ENCODE measurements at places on chromosomes 7 and 10.

- no peaks in the 10 kb centered on the region for H3K4me1 ChIP-seq
- DNase-seq: no peak
- no peaks in the 10 kb centered on the region for H3K27me3 ChIP-seq
- H3K36me3 ChIP-seq: no peaks in the 10 kb centered on the region
- H3K27ac ChIP-seq: no peak overlapping the region
Observed at GRCh38 chr7:121237601-121238000, 91.2 kb upstream of the WNT16 start.

DNA sequence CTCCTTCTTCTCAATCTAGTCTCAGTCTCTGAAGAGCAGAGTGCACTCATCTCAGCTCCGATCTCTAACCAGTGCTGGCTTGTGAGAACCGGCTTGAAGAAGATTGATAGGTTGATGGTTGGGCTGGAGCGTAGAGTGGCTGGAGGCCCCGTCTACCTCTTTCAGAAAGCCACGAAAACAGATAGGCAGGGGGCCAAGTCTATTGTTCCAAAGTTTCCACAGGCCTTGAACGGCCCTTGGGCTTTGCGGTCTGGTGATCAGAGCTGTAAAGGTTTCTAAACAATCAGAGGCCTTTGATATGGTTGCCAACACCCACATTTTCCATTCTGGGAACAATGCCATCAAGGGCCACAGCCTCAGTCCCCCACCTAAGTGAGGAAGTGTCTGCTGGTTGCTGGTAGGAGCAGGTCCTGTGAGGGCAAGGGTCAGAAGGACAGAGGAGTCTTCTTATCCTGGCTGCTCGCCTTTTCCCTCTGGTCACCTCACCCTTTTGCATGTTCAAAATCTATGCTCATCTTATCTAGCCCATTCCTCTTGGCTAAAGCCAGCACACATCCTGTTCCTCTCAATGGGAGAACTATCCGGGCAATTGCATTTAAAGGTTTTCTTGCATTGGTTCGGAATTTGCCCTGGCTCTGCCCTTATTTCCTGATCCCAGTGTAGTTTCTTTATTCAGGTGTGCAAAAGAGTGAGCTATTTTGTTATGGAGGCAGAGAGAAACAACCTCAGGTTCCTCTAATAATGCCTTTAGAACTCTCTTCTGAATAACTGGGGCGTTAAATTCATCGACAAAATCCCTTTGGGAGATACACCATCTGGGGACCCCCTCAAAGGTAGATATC is 70.3 kb upstream of the KMT2E start:
- no peaks in the 10 kb centered on the region for H3K36me3 ChIP-seq
- no peaks in the 10 kb centered on the region for H3K27me3 ChIP-seq
- peak overlapping the region; percentile 5 for H3K4me3 ChIP-seq
- H3K27ac ChIP-seq: peak overlapping the region; percentile 96
- DNase-seq: peak; percentile 73

GRCh38 chr7:54338319-54338718 is 203.9 kb upstream of the VSTM2A start:
- H3K27me3 ChIP-seq: no peaks in the 10 kb centered on the region
- no peak overlapping the region for H3K4me3 ChIP-seq
- no peaks in the 10 kb centered on the region for H3K4me1 ChIP-seq
- no peaks in the 10 kb centered on the region for H3K36me3 ChIP-seq
- H3K27ac ChIP-seq: no peak overlapping the region
- DNase-seq: no peak

DNA sequence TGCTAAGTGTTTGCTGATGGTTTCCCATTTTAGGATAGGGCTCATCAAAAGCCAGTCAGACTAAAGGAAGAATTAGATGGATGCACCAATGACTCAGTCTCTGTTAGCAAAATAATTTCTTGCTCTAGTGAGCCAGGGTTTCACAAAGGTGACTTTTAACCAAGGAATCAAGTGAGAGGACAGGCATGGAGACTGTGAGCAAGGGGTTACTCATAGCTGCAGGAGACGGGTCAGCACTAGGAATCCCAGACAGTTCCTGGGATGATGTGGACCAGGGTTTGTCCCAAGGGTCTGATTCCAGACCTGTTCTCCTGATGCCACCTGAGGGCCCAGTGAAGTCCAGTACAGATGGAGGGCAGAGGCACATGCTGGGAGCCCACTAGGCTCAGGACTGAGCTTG is 138.1 kb downstream of the NOC3L start:
- H3K27ac ChIP-seq: no peak overlapping the region
- H3K4me1 ChIP-seq: no peaks in the 10 kb centered on the region
- H3K27me3 ChIP-seq: no peaks in the 10 kb centered on the region
- DNase-seq: no peak
- H3K36me3 ChIP-seq: no peaks in the 10 kb centered on the region
- H3K4me3 ChIP-seq: no peak overlapping the region

DNA sequence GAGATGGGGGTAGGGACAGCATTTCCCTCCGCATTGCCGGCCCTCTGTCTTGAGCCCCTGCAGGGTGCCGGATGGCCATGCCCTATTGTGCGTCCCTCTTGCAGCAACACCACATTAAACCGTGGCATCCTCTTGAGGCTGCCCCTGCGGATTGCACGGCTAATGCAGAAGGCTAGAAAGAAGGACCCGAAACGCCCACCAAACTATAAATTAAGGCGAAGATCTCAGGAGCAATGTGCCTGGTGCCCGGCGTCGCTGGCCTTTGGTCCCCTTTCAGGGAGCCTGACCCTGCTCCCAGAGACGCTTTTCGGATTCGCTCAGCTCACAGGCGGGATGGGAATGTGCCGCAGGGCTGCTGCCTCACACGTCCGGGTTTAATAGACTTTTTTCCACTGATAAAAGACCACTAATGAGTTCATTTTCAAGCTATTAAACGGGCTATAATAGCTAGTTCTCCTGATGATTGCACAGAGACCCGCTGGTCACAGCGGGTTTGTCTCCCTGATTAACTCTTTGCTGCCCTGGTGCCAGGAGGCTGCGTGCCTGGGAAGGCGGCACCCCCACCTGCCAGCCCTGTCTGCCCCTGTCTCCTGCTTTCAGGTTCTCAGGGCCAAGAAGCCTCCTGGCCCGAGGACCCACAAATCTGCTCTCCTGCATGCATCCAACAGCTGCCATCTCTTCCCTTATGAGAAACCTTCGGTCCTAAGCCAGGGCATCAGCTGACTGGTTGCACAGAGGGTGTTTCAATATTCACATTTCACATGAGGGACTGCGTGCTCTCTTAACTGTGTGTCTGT is 128.3 kb downstream of the ADARB2 start:
- H3K4me3 ChIP-seq: no peak overlapping the region
- no peaks in the 10 kb centered on the region for H3K27me3 ChIP-seq
- no peaks in the 10 kb centered on the region for H3K36me3 ChIP-seq
- no peaks in the 10 kb centered on the region for H3K4me1 ChIP-seq

DNA sequence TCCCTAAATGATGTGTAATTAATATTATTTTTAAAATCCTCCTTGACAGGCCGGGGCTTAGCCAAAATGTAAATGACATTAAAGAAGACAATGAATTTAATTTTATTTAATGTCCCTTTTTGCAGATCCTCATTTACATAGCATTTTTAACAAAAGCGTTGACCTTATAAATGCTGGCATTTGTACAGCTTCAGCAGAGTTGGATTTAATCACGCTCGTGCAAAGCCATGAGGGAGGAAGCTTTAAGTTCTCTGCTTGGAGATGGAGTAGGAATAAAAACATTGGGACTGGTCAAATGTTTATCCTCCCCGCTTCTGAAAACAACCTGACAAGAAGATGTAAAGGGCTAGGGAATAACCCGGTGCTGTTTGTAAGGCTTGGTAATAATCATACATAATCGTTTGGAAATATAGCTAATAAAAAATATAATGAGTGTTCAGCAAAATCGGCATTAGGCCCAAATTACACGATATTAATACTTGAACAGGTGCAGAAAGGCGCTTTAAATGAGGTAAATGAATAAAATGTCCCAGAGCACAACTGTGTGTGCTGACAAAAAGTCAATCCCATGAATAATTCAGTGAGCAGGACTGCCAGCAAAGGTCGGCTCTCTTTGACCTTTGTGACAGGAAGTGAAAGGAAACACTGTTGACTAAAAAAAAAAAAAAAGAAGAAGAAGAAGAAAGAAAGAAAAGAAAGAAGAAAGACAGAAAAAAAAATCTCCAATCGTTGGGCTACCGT is 11.5 kb downstream of the EBF3 start:
- no peak overlapping the region for H3K4me3 ChIP-seq
- H3K36me3 ChIP-seq: no peaks in the 10 kb centered on the region
- no peak for DNase-seq

DNA sequence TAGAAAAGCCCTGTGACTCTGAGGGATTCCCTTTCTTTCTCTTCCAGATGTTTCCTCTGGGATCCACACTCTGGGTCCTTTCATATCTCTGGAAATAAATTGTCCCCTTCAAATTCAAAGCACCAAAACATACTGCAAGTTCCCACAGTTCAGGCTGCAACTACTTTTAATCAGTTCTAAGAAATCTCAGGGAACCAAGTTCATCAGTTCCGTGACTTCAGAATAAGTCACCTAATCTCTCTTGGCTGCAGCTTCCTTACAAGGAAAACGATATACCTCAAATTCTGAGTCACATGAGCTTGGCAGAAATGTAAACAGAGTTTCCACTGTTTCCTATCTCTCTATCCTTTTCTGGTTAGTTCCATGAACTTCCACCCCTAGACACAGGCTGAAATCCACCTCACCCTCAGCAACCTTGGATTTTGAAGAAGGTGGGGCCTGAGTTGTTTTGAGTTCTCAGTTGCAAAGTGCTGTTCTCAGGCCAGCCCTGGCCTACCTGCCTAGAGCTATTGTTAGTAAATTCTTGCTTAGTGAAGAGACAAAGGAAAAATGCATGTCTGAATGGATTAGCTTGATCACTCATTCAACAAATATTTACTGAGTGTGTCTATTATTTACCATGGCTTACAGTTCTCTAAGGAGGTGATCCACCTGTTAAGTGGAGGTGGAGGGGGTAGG is 59.3 kb upstream of the IL6 start:
- no peak for DNase-seq
- H3K27ac ChIP-seq: no peak overlapping the region
- no peaks in the 10 kb centered on the region for H3K4me1 ChIP-seq
- no peak overlapping the region for H3K4me3 ChIP-seq

- no peaks in the 10 kb centered on the region for H3K27me3 ChIP-seq
- no peak overlapping the region for H3K4me3 ChIP-seq
- H3K4me1 ChIP-seq: no peaks in the 10 kb centered on the region
- no peak for DNase-seq
- H3K36me3 ChIP-seq: no peaks in the 10 kb centered on the region
- H3K27ac ChIP-seq: no peak overlapping the region
Observed at GRCh38 chr7:69277366-69277765, 320.9 kb upstream of the AUTS2 start.

- H3K36me3 ChIP-seq: no peaks in the 10 kb centered on the region
- no peak overlapping the region for H3K27ac ChIP-seq
- H3K4me3 ChIP-seq: no peak overlapping the region
- peaks cover 9% of the 10 kb centered on the region for H3K4me1 ChIP-seq
- no peak for DNase-seq
Observed at GRCh38 chr7:137957887-137958286, 44.0 kb downstream of the CREB3L2 start.

- no peak overlapping the region for H3K4me3 ChIP-seq
- no peak for DNase-seq
- H3K27me3 ChIP-seq: no peaks in the 10 kb centered on the region
Observed at GRCh38 chr7:19508124-19508523, 200.7 kb downstream of the POLR1F start.

GRCh38 chr7:39811161-39811614 is 138.9 kb upstream of the CDK13 start:
- no peak overlapping the region for H3K4me3 ChIP-seq
- H3K36me3 ChIP-seq: no peaks in the 10 kb centered on the region
- H3K27ac ChIP-seq: no peak overlapping the region
- DNase-seq: no peak
